ENCODE measurements at places on chromosomes 13 and 19.

DNA sequence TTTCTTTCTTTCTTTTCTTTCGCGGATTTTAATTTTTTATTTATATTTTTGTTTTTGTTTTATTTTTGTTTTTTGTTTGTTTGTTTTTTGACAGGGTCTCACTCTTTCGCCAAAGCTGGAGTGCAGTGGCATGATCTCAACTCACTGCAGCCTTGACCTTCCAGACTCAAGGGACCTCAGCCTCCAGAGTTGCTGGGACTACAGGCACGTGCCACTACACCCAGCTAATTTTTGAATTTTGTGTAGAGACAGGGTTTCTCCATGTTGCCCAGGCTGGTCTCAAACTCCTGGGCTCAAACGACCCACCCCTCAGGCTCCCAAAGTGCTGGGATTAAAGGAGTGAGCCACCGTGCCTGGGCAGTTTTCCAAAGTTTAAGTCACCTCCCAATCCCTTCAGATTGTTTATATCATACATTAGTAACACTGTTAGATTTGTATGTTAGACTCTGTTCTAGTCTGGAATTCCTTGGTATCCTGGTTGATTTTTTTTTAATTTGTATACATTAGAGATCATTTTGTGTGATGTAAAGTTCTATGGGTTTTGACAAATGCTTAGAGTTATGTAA lies 597.3 kb downstream of the DCT start:
- no peak for DNase-seq

- no peak for DNase-seq
These were observed 447.4 kb downstream of the COG6 start for GRCh38 chr13:40102854-40103253.

GRCh38 chr19:4524808-4525562 lies 6.7 kb upstream of the PLIN4 start:
- peak; percentile 64 for DNase-seq

- DNase-seq: no peak
These were observed 315.9 kb downstream of the ATP8A2 start for GRCh38 chr13:25687471-25688225.

DNA sequence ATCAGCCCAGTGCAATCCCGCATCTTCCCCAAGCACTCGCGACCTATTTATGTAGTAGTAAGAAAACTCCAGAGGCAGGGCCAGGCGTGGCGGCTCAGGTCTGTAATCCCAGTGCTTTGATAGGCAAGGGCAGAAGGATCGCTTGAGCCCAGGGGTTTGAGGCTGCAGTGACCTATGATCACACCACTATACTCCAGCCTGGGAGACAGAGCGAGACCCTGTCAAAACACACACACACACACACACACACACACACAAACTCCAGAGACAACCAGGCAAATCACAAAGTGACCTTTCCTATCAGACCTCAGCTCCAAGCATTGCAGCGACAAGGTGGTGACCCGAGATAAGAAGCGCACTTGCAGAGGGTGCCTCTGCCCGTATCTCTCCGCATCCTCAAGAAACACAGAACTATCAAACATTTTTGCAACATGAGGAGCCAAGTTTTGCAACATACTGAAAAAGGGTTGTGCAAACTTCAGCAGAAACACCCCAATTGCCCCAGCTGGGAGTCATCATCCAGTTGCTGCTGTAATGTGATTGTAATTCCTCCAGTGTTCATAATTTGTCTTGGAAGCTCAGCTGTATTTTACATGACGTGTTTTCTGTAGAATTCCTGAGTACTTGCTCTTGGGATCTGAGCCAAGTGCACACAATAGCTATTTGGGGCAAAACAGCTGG lies 8.7 kb upstream of the KLF2 start:
- peak; percentile 96 for DNase-seq

GRCh38 chr13:24274452-24275021 lies 34.8 kb upstream of the C1QTNF9 start:
- no peak for DNase-seq

DNA sequence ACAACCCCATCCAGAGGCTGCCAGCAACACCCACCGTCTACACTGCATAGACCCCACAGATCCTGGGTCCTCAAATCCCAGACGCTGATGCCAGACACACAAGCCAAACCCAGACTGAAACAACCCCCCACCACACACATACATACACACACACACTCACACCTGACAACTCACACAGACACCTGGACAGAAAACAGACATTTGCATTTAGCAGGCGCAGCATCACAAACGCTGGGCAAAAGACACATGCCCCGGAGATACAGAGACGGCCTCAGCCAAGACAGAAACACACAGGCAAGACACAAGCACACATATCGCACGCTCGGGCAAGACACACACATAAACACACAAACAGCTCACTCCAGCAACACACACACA lies 1.3 kb downstream of the BBC3 start:
- no peak for DNase-seq

DNA sequence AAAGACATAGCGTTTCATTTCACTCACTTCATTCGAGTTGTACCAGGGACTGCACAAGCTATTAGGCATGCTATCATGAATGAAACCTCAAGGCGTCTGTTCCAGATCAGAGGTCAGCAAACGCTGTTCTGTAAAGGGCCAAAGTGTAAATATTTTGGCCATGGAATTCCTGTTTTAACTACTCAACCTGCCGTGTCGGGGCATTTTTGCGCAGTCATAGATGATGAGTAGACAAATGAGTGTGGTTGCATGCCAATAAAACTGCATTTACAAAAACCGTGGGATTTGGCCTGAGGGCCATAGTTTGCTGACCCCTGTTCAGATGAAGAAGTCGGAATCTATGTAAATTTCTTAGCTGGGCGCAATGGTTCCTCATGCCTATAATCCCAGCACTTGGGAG lies 6.5 kb downstream of the INSR start:
- DNase-seq: no peak

DNA sequence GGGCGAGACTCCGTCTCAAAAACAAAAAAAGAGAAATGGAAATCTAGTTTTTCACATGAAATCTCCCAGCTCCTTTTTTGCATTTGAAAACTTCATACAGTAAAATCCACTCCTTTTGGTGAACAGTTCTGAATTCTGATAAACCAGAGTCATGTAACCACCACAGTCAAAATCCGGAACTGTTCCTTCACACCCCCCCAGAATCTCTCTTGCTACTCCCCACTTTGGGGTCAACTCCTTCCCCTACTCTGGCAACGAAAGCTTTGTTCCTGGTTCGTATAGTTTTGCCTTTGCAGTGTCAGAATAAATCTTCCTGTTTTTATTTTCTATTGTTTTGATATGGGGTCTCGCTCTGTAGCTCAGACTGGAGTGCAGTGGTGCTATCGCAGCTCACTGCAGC lies 23.7 kb downstream of the RCN3 start:
- no peak for DNase-seq

- DNase-seq: no peak
These were observed 180.1 kb downstream of the NUFIP1 start for GRCh38 chr13:44809190-44809589.

DNA sequence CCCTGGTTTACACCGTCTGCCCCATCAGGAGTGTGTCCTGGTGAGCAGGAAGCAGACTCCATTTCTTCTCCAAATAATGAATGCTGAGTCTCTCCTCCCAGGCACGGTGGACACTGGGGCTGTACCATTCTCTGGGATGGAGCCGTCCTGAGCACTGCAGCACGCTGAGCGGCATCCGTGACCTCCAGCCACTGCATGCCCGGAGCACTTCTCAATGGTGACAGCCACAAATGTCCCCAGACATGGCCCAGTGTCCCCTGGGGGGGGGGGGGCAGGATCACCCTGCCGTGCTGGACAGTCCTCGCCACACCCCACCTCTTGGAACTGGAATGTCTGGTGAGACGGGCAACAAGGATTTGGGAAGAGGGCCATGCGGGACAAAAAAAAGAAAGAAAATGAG lies 37.4 kb downstream of the GNG7 start:
- no peak for DNase-seq

GRCh38 chr19:907183-907853 lies 5.7 kb downstream of the R3HDM4 start:
- DNase-seq: no peak

DNA sequence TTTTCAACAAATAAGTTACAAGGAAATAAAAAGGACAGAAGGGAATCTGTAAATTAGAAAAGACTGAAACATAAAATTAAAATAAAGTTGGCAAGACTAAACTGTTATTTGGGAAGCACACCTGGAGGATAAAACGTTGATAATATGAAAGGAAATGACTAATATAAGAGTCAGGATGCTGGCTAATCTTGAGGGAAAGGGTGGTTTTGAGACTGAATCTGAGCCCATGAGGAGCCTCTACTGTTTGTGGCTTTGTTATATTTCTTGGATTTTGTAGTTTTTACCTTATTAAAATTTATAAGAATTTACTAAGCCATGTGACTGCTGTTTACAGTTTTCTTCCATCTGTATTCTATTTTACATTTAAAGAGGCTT lies 718.0 kb upstream of the SPRY2 start:
- no peak for DNase-seq
